ENCODE measurements at places on chromosomes 6 and 20.
A peak's percentile ranks its signal among the peaks of the same experiment; 100 is the strongest.

- DNase-seq, result no peak
Measured at GRCh38 chr20:64220891-64221527, 34.5 kb upstream of the PCMTD2 start.

- DNase-seq, result no peak
Measured at GRCh38 chr6:127933852-127934840, 33.3 kb upstream of the THEMIS start.

GRCh38 chr6:127635091-127635490 is 58.1 kb downstream of the C6orf58 start:
- DNase-seq, result no peak

DNA sequence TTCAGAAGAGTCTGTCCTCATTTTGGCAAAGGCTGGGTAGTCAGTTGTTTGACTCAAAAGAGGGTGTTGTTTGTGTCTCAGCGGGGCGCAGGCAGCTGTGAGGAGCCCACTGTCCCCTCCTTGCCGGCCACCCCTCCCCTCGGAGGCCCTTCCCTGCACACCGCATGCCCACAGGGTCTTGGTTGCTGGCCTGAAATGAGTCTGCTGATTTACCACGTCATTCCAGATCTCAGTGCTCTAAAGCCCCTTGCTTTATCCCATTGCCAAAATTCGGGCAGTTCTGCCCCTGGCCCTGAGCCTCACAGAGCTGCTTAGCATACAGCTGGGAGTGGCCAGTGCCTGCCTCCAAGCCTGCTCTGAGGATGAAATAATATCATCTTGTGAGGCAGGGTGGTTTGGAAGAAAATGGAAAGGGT is 220.7 kb downstream of the UST start:
- DNase-seq, result no peak

DNA sequence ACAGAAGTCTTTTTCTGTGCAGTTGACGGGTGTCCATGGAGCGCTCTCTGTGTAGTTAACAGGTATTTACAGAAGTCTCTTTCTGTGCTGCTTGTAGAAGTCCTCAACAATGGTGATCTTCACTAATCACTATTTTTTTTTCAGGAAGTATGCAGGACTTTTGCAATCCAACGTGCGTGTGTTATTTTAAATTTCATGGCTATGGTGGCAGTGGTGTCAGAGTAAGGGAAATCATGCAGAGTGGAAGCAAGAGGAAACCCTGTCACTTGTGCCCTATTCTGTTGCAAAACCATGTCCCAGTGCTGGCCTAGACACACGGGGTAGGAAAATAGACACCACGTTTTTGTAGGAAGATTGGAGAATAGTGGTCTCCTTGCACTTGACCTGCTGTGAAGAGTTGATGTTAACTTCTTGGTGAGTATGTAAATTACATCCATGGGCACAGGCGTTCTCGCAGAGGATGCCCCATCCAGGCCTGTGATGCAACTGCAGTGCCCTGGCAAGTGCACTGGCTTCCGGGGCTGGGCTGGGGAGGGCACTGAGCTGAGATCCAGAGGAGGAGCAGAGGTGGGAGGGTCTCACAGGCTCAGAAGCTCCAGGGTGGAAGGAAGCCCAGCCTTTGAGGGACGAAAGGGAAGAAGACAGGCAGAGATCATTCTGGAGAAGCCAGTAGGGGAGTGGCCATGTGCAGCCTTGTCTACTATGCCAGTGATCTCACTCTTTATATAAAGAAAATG is 146.5 kb downstream of the SYCP2 start:
- DNase-seq, result peak; percentile 6

- no peak for DNase-seq
Measured at GRCh38 chr20:59577037-59577808, 27.1 kb upstream of the PHACTR3 start.

GRCh38 chr6:106886081-106886843 is 88.3 kb downstream of the CD24 start:
- DNase-seq, result no peak

DNA sequence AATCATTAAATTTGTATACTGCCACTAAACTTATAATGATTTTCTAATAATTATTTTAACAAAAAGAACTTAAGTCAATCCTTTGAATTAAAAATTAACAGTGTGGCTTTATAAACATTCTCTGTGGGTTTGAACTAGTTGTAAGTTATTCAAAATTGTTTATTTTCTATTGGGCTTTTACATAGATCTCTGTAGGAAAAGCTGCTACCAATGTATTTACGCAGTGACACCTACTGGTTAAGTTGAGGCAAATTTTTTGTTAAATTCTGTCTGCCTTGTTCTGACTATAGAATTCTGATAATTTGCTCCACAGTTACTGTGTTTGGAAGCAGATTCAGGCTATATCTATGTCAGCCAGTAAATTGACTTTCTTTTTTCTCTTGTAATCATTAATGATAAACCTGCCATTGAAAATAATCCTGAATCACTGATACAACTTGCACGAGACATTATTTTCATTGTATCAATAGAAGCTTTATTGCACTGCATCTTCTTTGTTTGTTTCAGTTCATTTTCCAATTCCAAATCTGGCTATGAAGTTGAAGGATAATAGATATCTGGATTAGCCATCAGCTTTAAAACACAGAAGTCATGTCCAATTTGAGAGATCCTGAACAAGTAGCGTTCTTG is 66.0 kb upstream of the UTRN start:
- DNase-seq, result peak; percentile 73

- peak; percentile 79 for DNase-seq
Measured at GRCh38 chr20:36645998-36646397, at the start of gene SLA2. TSS of gene SLA2 (minus strand) at chr20:36646196. CDS start at chr20:36641335, 4,861 bp downstream.

- DNase-seq, result peak; percentile 95
Measured at GRCh38 chr20:5056801-5057599, 55.7 kb upstream of the SLC23A2 start.

GRCh38 chr20:32823737-32824588 is 4.2 kb downstream of the MAPRE1 start:
- DNase-seq, result peak; percentile 66

DNA sequence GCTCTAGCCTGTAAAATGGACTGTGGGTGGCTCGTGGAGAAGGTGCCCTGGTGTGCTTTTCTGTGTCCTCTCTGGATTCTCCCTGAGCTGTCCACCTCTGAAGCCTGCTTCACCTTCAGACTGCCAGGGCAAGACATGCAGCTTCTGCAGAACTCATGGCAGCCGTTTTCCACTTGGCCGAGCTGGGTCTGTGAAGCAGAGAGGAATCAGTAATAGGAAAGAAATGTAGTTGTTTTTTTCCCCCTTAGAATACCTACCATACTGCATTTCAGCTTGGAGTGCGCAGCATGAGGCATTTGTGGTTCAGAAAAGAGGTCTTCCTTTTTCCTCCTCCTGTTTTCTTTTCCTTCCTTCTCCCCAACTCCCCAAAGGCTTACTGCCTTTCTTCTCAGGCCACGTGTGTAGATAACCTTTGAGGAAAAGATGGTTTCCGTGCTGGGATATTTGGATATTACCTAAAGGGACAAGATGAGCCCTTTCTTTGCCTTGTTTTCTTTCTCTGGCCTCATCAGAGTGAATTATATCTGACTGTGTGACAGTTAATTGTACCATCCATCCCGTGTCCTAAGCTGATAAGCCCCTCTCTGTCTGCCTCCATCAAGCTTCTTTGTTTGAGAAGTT is 39.4 kb downstream of the RREB1 start:
- no peak for DNase-seq

- DNase-seq, result peak; percentile 44
Measured at GRCh38 chr6:37877373-37878149, 58.0 kb downstream of the ZFAND3 start.

GRCh38 chr20:34618676-34619075 is 58.2 kb downstream of the PIGU start:
- no peak for DNase-seq

GRCh38 chr6:91816335-91816734 is 1229.5 kb upstream of the MAP3K7 start:
- DNase-seq, result no peak

DNA sequence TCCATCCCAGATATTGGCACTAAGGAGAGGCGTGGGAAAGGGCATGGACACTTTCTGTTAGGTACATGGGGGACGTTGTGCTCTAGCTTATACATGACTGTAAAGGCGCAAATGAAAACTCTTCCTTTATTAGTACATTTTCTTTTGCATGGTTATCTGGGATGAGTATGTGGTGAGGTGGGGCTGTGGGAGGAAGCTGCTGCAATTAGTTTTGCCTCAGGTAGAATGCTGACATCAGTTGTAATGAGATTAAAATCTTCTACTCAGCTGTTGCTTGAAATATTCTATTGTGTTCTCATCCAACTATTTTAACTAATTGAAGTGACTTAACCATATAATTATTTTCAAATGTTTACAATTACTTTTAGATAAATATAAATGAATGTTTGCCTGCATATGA is 218.3 kb upstream of the FLRT3 start:
- DNase-seq, result no peak

GRCh38 chr20:53399592-53400335 is 193.9 kb downstream of the ZNF217 start:
- DNase-seq, result no peak

DNA sequence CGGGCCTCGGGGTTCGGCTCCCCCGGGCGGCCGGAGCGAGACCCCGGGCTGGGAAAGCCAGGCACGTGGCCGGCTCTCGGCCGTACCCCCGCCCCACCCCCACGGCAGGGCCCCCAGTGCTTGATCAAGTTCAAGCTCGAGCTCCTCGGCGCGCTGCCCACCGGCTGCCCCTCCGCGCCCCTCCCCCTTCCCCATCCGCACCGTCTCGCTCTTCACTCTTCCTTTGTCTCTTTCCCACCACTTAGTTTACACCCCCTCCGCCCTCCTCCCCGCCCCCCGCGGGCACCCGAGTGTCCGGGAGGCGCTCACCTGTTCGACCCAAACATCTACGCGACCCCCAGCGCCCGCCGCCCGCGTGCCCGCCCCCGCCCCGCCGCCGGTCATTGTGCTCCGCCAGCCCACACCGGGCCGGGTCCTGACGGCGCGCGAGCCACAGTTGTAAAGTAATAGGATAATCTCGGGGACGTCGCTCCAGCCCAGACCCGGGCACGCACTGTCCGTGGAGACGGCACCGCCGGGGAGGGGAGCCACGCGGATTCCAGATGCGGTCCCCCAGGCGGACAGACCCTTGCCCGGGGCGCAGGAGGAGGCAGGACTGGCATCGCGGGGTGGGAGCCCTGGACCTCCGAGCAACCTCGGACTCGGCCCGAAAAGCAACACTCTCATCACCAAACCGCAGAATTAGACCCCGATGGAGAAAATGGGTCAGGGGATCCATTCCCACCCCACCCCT is 100.7 kb downstream of the NOL4L start:
- no peak for DNase-seq

- peak; percentile 70 for DNase-seq
Measured at GRCh38 chr6:45922728-45923351, 92.8 kb downstream of the CLIC5 start.

DNA sequence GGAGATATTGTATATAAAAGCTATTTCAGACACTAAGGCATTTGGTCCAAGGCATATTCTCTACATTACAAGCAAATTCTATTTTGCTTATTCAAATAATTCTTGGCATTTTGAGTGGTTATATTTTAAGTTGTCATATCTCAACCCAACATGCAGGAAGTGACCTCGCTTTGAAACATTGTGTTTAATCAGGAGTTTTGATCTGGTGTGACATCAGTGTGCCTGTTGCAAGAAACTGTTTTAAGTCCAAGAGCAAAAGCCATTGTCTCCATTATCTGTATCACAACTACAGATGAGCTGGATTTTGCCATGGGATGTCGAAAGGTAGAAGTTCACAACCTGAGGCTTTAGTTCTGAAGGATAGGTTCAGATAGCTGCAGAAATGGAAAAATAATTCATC is 509.9 kb upstream of the ID4 start:
- DNase-seq, result no peak

- DNase-seq, result no peak
Measured at GRCh38 chr6:112560651-112561050, 213.5 kb downstream of the RFPL4B start.

DNA sequence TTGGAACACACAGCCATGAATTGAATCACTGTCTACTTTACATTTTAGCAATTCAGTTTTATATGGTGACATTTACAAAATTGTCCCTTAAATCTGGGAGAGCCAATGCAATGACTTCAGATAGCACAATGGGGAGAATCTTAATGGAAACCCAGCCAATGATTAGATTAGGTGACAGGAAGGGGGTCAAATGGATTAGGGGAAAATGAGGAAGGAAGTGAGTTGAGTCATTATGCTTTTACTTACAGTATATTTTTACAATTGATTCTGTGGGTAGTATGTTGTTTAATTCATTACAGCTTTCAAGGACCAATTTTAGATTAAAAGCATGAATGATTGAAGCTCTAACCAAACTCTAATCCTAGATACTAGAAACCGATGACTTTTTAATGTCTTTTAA is 229.8 kb downstream of the SOX4 start:
- DNase-seq, result no peak

GRCh38 chr6:90003069-90003795 is 109.0 kb downstream of the GJA10 start:
- no peak for DNase-seq

- peak; percentile 61 for DNase-seq
Measured at GRCh38 chr6:30311671-30312070, 15.1 kb upstream of the TRIM39 start.

DNA sequence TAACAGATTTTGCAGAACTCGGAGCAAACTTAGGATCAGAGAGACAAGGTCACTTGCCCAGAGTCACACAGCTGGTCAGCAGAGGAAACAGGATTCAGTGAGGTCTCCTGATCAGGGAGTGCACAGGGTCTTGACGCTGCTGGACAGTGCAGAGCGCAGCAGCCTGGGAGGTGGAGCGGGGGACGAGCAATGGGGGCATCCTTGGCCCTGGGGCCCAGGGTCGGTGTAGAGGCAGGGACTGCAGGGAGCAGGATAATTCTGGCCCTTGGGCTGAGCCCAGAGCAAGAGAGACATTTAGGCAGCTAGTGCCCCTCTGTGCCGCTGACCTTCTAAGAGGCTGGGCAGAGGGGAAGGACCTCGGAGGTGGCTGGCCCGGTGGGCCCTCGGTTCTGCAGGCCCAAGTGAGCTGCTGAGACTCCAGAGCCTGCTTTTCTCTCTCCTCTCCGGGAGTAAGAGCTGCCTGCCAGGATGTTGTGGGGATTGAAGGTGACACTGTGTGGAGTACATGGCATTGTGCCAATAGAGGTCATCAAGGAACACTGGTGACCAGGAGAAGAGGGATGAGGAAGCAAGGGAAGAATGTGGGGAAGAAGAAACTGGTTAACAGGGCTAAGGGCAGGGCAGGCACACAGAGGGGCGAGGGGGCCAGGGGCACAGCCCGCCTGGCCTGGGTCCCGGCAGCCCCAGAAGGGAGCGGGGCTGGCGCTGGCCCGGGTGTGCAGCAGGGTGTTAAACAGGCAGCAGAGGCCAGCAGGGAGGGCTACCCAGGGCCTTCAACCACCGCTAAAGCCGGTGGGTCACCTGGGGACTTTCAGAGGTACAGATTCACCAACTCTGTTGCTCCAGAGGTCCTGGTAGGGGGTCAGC is 122.0 kb downstream of the AGPAT4 start:
- no peak for DNase-seq

GRCh38 chr6:144259986-144260385 is 25.1 kb upstream of the UTRN start:
- peak; percentile 24 for DNase-seq

DNA sequence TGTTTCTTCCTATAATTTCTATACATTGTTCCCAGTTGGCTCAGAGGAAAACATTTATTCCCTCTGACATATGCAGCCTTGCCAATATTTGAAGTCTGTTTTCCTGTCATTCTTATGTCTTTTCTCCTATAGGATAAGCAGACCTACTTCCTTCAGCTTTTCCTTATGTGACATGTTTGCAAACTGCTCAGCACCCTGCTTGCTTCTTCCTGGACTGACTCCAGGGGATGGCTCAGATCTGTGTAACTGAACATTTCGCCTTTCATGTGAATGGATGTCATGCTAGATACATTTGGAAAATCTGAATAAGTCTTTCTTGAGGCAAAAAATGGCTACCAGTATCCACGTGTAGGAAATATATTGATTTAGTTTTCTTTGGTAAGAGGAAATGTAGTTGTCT is 113.2 kb downstream of the CARMIL1 start:
- DNase-seq, result no peak

- no peak for DNase-seq
Measured at GRCh38 chr6:20744911-20745557, 210.8 kb downstream of the CDKAL1 start.
